NCI-H1694 treated with DMSO at 0.1 percent for 48 hours (cell line): ENCODE measurements at places on chromosomes 5 and 9.

DNA sequence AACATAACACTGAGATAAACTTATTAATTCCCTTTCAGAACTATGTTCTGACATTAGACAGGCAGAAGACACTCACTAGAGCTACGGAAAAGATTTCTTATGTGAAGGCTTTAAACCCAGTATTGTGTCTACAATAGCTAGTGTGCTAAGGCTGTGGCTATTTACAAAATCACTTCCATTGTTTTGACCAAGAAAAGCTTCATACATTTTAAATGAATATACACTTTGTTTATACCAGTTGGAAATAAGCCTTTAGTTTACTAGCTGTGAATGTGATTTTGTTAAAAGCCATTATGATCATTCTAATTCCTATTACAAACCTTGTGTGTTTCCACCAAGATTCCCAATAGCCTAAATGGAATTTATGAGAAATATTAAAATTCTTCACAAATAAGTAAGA lies 83.0 kb downstream of the AGTPBP1 start:
- no peak for DNase-seq

DNA sequence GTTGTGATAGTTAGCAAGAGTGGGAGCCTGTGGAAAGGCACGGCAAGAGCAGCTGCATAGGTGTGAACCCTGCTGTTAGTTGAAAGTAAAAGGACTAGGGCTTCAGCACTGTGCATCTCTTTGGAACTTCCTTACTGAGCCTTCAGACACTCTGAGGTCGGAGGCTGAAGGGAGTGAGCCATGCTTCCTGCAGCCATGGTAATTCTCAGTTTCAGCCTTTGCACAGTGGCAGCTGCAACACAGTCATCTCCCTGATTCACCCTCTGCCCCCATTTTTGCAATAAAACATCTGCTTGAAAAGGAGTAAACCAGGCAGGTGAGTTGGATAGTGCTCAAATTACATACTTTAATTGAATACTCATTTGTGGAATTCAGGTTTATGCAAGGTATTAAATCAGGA lies 6.5 kb upstream of the TLE4 start:
- no peak for DNase-seq

- DNase-seq: no peak
These were observed 183.7 kb downstream of the RGS3 start for GRCh38 chr9:113646946-113647914.

- DNase-seq: no peak
These were observed 169.2 kb upstream of the RGMB start for GRCh38 chr5:98604301-98604700.

DNA sequence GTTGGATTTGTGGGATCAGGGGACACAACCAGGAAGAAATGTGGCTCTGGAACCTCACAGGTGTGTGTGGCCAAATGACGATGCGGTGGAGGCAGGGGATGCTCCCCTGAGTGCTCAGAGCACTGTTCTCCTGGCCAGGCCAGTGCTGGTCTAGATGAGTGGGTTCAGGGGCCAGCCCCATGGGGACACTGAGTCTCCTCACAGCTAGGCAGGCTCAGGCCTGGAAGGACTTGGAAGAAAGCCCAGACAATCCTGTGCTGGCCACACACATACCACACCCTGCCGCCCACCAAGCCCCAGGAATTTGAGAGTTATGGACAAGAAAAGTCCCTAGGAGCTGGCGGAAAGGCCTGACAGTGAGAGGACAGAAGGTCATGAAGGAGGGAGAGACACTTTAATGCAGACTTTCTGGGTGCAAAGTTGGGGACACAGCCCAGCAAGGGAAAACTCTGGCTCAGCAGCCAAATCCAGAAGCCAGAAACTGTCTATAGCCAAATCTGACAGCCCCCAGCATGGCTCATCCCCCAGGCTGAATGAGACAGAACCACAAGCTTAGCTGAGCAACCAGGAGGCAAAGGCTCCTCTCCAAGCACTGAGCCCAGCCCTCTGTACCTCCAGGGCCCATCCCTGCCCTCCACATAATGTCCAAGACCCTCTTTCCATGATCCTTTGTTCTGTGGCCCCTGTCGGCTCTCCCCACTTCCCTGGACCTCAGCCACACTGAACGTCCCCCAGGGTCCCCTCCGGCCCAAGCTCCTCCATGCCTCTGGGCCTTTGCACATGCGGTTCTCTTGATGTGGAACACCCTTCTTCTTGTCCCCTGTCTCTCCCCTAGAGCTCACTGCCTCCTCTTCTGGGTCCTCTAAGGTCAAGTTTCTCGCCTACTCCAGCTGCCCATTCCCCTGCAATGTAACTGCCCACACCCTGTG lies 22.4 kb downstream of the LHX6 start:
- DNase-seq: no peak

DNA sequence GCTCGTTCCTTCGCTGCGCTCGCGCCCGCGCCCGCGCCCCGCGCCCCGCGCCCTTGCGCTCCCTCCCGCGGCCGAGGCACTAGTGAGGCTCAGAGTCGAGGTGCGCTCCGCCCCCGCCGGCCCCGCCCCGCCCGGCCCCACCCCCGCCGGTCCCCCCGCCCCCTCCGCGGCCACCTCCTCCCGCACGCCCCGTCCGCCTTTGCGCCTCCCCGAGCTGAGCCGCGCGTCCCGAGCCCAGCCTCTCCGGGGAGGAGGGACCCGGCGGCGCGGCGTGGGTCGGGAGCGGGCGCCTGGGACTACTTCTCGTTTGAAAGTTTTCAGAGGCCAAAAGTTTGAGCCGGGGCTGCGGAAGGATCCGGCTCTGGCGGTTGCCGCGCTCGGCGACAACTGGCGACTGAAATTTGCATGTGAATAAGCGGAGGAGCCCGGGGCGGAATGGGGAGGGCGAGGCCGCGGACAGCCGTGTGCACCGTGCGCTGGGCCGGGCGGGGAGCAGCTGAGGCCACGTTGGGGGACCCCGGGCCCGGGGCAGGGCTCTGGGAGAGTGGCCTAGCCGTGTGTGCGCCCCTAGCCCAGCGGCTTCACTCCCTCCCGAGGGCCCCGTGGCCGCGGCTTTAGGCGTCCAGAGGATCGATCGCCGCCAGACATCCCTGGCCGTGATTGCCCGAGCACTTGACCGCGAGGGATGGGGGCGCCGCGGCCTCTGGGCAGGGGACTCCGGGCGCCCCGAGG lies at the start of gene NOTCH1:
NOTCH1 (minus strand) TSS at position 84 of the 732 bp plus-strand sequence. CDS start 262 bp downstream, outside the sequence.
- peak; percentile 54 for DNase-seq

DNA sequence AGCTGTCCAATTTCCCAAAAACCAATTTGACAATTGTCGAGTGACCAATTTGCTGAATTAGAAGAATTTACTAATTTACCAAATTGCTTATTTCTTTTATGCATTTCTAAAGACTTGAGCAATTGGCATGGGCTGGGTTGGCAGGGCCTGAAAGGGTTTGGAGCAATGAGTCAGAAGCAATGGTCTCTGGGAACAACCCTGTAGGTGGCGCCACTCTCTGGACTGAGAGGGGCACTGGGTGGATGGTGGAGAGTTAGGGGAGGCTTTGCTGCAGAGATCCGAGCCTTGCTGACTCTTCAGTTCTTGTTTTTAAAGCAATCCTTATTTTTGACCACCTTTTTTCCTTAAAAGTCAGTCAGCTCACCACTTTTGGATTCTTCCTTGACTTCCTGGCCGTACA lies 71.5 kb upstream of the RPS23 start:
- DNase-seq: peak; percentile 5

- DNase-seq: no peak
These were observed 128.0 kb upstream of the IL12B start for GRCh38 chr5:159458217-159458711.

GRCh38 chr9:116039312-116039711 lies 114.3 kb upstream of the PAPPA start:
- DNase-seq: no peak

DNA sequence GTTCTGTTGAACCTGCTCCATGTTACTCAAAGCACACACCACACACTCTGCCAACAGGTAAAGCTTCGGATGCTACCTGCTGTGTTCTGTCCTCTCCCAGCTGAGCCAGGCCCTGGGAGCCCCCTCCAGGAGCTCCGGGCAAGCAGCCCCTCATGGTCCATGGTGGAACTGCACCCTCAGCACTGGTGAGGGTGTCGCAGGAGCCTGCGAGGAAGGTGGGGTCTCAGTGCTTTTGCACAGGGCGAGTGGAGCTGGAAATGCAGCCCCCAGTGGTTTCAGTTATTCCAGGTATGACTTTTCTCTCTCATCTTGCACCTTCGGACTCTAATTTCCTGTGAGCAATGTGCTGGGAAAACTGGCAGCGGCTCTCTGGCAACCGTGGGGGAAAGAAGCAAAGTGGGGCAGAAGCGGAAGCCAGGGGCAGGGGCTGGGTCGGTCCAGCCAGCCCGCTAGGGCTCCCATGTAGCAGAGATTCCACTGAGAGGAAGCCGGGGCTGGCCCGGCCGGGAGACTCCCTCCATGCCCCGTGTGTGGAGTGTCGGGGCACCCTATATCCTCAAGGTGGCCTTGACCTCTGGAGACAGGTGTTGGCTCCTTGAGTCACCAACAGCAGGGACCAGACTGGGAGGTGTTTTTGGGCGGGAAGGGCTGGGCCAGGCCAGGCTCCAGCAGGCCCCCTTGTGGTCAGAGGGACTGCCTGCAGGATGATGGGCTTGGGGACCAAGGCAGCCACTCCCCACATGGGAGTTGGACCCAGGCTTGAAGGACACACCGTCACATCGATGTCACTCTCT lies 75.6 kb upstream of the PRSS3 start:
- DNase-seq: no peak

DNA sequence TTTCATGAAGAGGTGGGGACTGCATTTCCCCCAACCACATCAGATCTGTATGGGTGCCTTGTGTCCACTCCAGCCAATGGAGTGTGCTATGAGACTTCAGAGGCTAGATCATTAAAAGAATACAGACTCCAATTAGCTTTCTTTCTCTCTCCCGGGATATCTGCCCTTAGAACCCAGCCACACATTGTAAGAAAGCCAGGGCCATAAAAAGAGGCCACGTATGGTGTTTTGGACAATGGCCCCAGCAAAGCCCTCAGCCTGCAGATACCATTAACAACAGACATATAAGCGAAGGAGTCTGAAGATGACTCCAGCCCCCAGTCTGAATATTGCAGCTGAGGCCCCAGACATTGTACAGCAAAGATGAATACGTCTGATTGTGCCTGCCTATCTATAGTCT lies 21.5 kb downstream of the IL6ST start:
- no peak for DNase-seq

- no peak for DNase-seq
These were observed at the start of gene SMIM32 for GRCh38 chr5:136192526-136193321. Gene SMIM32 (minus strand): TSS chr5:136193162. CDS start chr5:136192524, 638 bp downstream.

GRCh38 chr5:61333321-61333953 lies 1.4 kb downstream of the ZSWIM6 start:
- no peak for DNase-seq

- no peak for DNase-seq
These were observed 1107.0 kb upstream of the SEMA6A start for GRCh38 chr5:117681431-117682254.

- no peak for DNase-seq
These were observed 11.9 kb upstream of the GM2A start for GRCh38 chr5:151240924-151241635.

- DNase-seq: no peak
These were observed 1.1 kb upstream of the LCNL1 start for GRCh38 chr9:136981588-136982231.

DNA sequence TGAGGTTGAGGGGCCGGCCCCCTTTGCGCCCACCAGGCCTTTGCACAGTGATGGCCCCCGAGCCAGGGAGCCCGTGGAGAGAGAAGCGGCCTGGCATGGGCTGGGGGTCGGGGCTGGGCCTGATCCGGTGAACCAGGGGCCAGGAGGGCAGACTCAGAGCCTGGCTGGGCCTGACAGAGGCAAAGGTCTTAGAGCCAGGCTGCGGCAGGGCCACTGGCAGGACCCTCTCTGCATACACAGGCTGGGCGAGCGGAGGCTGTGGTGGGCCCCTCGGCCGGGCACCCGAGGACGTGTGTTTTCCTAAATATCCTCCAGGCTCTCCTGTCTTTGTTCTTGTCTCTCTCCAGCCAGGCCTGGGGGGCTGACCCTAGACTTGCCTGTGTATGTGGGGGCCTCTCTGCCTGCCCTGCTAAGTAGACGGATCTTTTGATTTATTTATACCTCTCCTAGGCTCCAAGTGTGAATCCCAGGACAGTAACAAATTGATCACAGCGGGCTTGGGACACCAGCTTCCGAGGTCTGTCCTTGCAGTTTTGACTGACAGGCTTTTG lies 933 bp downstream of the NEK6 start:
- no peak for DNase-seq

DNA sequence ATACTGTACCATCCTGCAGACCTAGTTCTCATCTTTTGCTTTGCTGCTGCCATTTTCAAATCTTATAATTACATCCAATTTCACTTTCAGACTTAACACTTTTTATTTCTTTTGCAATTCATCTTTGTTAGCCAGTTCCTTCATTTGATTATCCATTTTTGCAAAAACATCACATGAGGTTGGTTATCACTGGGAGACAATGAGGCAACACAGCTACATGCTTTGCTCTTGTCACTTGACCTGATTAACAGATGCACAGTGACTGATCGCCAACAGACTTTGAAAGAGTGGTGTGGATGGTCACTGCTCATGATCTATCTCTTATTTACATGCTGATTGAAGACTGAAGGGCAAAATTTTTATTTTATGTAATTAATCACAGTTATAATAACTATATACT lies 17.0 kb upstream of the RNF20 start:
- DNase-seq: no peak

DNA sequence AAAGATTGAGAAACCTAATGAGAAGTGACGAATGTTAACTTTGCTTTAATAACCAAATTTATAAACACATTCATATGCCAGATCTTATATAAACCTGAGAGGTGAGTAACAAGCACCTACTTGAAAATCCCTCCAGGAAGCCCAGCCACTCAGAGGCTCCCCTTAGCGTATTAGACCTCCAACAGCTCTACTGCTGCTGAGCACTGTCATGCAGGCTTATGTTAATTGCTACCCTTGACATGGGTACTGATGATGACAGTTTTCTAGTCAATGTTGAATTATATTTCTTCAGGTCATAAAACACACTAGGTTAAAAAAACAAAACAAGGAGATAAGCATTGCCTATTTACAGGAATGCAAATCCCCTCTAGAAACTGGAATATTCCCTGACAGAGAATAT lies 161.2 kb downstream of the MPDZ start:
- DNase-seq: no peak

DNA sequence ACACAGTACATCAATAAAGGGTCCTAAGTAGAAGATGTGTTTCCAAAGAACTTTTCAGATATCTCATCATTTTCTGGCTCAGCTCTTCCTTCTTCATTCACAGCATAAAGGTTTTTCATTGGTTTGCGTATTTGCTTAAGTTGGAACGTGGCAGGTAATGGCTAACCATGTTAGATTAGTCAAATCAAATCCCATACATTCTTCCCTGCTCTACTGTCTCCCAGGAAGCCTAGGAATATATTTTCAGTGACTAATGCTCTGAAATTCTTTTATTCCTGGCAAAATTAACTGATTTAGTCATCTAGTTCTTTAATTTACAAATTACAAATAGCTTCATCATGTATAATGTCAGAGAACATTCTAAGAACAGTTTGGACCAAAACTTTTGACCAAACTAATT lies 99.6 kb upstream of the TMEM161B start:
- DNase-seq: no peak
